Trophoblast cell (in vitro differentiated cells and primary cell): ENCODE measurements at places on chromosomes 16 and 17.

DNA sequence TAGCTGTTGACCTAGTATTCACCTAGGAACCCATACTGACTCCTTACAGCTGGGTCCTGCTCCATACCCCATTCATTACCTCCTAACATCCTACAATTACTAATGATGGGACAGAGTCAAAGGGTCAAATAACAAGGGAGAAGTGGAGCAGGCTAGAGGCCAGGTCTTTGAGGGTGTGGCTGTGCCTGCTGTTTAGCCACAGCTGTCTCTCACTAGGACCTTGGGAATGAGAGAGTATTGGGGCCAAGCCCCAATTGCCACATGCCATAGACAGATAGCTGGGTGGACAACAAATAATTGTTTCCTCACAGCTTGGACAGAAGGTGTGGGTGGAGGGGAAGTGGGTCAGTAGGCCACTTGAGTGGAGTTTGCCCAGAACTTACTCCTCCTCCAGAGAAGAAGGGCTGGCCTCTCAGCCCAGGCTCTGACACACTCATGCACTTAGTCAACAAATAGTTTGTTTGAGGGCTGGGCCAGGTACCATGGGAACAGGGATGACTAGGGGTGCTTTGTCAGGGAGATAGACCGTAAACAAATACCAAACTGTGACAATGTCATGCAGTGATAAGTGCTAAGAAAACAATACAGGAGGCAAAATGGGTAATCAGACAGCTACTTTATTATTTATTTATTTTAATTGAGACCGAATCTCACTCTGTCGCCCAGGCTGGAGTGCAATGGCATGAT lies 10.2 kb upstream of the CENPT start:
- H3K4me1 ChIP-seq, result peaks cover 32% of the 10 kb centered on the region
- peak; percentile 99 for DNase-seq
- H3K27me3 ChIP-seq, result no peaks in the 10 kb centered on the region
- no peak overlapping the region for H3K4me3 ChIP-seq
- peak overlapping the region; percentile 7 for H3K27ac ChIP-seq

- no peak overlapping the region for H3K27ac ChIP-seq
- H3K36me3 ChIP-seq, result peaks cover 4% of the 10 kb centered on the region
- H3K27me3 ChIP-seq, result no peaks in the 10 kb centered on the region
- H3K4me1 ChIP-seq, result peaks cover 2% of the 10 kb centered on the region
Observed at GRCh38 chr16:14215941-14216340, 144.8 kb downstream of the MRTFB start.

GRCh38 chr16:83772806-83773205 lies 35.0 kb upstream of the HSBP1 start:
- DNase-seq, result no peak
- no peak overlapping the region for H3K4me3 ChIP-seq
- H3K27me3 ChIP-seq, result no peaks in the 10 kb centered on the region
- H3K4me1 ChIP-seq, result no peaks in the 10 kb centered on the region
- no peaks in the 10 kb centered on the region for H3K36me3 ChIP-seq

GRCh38 chr17:16938496-16939207 lies 33.3 kb downstream of the TNFRSF13B start:
- DNase-seq, result no peak
- H3K4me3 ChIP-seq, result peak overlapping the region; percentile 58
- no peaks in the 10 kb centered on the region for H3K36me3 ChIP-seq
- no peaks in the 10 kb centered on the region for H3K4me1 ChIP-seq
- no peaks in the 10 kb centered on the region for H3K27me3 ChIP-seq

DNA sequence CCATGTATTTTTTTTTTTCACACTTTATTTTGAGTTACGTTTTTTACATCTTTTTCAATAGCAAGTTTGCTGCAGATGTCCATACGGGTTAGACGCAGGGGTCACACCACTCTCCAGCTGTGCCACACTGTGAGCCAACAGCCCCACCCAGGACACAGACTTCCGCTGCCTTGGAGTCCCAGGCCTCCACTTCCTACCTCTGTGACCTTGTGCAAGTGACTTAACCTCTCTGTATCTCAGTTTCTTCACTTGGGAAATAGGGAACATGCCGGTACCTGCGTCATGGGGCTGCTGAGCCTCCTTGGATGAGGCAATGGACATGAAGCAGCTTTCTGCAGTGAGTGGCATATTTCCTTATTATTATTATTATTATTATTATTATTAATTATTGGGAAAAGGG lies 3.3 kb upstream of the PITPNA start:
- no peaks in the 10 kb centered on the region for H3K36me3 ChIP-seq
- H3K27ac ChIP-seq, result no peak overlapping the region
- H3K4me1 ChIP-seq, result peaks cover 13% of the 10 kb centered on the region
- DNase-seq, result no peak
- no peak overlapping the region for H3K4me3 ChIP-seq

DNA sequence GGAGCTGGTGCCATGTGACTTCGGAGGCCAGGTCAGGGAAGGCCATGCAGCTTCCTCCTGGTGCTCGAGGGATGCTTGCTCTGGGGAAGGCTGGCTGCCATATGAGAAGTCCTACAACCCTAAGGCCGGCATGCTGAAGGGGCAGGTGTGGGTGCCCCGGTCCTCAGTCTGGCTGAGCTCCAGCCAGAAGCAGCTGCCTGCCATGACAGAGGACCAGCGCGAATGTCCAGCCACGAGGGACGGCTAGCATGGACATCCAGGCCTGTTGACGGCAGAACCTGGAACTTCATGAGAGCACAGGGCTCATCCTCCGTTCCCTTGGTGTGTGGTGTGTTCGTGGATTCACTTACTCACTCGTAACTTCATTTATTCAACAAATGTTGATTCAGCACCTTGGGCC lies 140.6 kb downstream of the IRF8 start:
- H3K27me3 ChIP-seq, result no peaks in the 10 kb centered on the region
- no peak overlapping the region for H3K4me3 ChIP-seq
- no peak overlapping the region for H3K27ac ChIP-seq
- no peaks in the 10 kb centered on the region for H3K4me1 ChIP-seq
- no peaks in the 10 kb centered on the region for H3K36me3 ChIP-seq

GRCh38 chr17:34153991-34154390 lies 101.1 kb upstream of the CCL2 start:
- H3K27ac ChIP-seq, result no peak overlapping the region
- H3K4me3 ChIP-seq, result no peak overlapping the region
- peaks cover 7% of the 10 kb centered on the region for H3K4me1 ChIP-seq
- H3K36me3 ChIP-seq, result no peaks in the 10 kb centered on the region
